ENCODE measurements at places on chromosomes 4 and X.

DNA sequence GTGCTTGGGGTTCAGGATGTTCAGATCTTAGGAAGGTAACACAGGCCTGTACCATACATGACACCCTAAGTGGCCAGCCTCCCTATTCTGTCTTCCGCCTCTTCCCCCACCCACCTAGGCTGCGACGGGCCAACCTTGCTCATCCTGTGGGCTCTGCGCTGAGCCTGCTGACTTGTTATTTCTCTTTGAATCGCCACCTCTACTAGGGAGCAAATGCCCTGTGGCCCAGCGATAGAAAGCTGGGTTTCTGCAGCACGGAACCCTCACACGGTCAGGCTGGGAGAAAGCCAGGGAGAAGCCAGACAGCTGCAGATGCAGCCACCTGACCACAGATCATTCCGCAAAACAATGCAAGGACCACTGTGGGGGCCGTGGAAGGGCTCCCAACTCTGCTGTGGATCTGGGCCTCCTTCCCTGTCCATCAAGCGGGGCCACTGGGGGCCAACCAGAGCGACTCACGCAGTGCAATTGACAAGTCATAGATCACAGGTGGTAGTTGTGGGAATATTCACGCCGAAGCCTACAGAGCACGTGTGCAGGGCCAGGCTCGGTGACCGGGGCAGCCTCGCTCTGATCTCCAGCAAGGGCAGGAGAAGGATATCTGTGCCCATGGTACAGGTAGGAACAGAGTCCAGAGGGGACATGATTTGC, 227.5 kb downstream of the AFAP1 start:
- no peak for DNase-seq

DNA sequence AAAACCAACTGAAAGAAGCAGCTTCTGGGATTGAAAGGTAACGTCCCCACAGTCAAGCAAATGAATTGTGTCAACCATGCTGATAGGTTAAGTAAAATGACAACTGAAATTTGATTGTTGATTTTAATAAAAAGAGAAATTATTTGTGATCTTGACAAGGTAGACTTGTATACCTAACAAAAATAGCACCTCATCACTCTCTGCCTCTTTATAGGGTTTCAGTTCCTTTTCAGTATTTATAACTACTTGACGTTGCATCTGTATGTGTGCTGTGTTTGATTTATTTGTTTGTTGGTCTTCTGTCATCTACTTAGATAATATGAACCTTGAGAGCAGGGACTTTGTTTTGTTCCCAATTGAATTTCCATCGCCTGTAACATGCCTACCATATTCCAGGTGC, 7.9 kb upstream of the PPP3CA start:
- DNase-seq, result no peak

DNA sequence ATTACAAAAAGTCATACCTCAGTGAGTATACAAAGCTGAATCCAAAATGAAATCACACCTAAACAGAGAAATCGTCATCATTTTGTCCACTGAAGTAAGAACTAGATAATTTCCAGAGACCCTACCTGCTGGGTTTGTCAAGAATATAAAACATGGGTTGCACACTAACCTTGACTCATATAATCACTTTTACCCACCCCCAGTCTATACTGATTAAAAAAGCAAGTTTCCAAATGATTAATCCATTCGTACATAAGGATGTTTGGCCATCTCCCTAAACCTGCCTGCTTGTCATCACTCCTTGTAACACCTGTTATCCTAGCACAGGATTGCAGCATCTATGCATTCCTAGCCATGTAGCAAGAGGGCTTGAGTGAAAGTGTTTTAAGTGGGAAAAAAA, 4.7 kb downstream of the RAP2C start:
- DNase-seq, result no peak

DNA sequence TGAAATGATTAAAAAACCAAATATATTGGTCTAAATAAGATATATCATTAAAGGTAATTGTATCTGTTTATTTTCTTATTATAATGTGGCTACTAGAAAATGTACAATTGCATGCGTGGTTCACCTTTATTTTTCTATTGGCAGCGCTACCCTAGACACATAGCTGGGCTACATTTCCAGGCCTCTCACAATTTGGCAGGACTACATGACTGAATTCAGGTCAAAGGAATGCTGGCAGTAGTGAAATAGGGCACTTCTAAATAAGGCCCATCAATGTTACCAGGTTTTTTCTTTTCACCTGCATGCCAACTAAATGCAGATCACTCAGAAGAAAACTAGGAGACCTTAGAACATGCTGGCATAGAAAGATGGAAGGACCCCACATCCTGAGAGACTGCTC, 1072.9 kb upstream of the SLIT2 start:
- no peak for DNase-seq

Data from NCI-H1417 (cell line).